ENCODE measurements at places on chromosomes 6 and 20.
A peak's percentile ranks its signal among the peaks of the same experiment; 100 is the strongest.

DNA sequence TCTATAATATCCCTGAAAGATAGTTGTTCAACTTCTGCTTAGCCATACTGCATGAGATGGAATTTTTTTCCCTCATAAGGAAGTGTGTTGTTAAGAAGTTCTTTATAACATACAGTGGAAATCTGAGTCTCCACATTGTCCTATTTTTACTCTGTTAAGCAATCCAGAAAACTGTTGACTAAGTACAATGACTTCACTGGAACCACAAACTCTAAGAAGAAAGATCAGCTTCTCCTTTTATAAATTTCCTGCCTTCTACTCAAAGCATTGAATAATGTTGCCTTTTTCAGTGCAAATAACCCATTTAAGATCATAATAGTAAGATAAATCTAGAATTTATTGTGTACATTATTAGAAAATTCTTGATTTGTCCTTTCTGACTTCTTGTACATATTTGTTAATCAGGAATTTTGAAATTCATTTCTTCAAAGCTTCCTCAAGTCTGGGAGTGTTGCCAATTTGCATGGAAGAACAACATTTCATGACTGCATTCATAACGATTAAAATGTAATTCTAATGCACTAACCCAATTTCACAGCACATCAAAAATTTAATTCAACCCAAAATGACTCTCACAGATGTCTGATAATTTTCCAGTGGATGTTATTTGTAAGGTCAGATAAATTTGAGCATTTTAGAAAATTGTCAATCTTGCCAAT, 45.6 kb upstream of the ANKEF1 start:
- no peak for DNase-seq

GRCh38 chr20:57211908-57212533, 54.4 kb downstream of the BMP7 start:
- DNase-seq, result peak; percentile 41

DNA sequence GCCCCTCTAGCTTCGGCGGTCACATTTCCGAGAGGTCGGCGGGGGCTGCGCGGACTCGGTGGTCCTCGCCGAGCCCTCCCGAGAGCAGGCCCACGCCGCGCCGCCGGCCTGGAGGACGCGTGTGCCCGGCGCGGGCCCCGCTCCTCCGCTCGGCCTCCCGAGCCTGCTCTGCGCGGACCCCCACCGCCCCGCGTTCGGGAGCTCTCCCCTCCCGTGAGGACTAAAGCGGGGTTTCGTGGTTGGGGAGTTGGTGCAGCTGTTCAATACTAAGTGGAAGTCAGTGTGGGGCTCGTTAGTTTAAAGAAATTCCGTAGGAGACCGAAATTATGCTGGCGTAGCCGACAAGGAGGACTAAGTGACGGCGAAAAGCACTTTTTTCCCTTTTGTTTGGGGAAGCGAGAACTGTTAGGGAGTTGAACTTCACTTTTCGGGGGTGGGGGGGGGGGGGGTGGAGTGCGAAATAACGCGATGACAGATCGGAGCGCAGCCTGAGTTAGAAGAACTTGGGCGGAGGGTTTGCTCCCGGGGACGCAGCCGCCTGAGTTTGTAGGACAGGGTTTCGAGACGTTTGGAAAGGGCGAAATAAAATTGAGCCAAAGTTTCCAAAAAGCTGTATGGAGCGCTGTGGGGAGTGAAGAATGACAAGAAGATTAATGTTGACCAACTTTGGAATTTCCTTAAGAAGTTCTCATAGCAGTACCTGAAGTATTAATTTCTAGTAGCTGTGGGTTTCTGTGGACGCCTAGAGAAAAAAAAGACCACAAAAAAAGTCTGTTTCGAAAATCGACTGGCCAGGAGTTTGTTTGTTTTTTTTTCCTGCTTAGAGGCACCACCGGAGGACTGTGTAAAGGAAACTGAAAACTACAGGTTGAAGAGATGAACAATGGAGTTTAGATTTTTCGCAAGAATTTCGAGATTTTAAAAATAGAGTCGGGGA, 1.4 kb downstream of the QKI start:
- peak; percentile 74 for DNase-seq

- DNase-seq, result no peak
Observed at GRCh38 chr6:149109397-149110070, 208.0 kb upstream of the TAB2 start.

DNA sequence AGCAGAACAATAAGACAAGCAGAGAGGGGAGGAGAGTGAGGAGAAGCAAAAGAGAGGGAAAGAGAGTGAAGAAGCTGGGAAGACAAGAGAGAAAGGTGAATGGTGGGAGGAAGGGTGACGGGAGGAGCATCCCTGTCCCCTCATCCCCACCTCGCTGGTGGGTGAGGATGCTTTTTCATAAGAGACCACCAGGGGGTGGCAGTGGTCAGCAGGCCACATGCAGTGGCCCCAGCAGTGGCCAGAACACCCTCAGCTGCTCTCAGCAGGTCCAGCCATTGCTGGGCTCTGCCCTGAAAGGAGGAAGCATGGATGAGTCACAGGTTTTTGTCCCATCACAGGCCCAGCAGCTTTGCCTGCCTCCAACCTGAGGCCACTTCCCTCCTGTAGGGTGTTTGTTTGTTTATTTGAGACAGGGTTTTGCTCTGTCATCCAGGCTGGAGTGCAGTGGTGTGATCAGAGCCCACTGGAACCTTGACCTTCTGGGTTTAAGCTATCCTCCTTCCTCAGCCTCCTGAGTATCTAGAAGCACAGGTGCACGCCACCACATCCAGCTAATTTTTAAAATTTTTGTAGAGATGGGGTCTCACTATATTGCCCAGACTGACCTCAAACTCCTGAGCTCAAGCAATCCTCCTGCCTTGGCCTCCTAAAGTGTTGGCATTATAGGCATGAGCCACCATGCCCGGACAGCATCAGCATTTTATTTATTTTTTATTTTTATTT, 24.0 kb downstream of the FGD2 start:
- peak; percentile 68 for DNase-seq

- peak; percentile 55 for DNase-seq
Observed at GRCh38 chr20:56247954-56248782, at the start of gene MC3R. TSS of gene MC3R (plus strand) at chr20:56248732. CDS start at chr20:56248844, 112 bp downstream.

DNA sequence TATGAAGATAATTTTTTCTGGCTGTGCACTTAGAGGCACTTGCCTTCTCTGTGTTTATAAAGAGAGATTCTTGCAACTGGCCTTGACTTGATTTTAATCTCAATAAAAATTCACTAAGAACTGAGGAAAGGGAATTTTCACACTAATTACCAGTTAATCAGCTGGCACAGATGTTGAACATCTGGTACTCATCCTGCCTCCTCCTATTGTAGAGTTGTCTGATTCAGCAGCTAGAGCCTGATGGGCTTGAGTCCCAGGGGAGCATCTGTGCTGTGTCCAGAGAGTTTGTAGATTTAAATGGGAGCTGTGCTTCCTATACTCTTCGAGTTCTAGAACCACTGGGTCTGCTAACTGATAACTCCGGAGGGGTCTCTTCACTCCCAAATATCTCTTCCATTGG, 284.4 kb upstream of the RNF24 start:
- no peak for DNase-seq

- peak; percentile 61 for DNase-seq
Observed at GRCh38 chr6:113903666-113904330, 46.7 kb downstream of the MARCKS start.

DNA sequence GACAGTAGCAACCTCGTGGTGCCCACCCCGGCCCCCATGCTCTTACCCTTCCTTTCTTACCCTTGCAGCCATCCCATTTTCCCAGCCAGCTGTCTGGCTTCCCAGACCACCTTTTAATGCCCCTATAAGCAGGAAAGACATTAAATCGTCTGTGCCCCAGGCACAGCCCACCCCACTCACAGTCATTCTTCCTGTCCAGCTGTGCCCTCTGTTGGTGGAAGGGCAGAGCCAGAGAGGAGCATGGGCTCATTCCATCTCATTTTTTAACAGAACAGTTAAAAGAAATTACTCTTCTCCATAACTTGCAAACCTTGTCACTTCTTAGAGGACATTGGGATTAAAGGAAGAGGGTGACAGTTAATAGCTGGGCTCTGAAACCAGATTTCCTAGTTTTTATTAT, 240.5 kb downstream of the NRN1 start:
- peak; percentile 41 for DNase-seq

- DNase-seq, result no peak
Observed at GRCh38 chr20:25259788-25260254, 11.9 kb downstream of the PYGB start.

- DNase-seq, result no peak
Observed at GRCh38 chr20:19928328-19929011, 88.7 kb upstream of the NAA20 start.

DNA sequence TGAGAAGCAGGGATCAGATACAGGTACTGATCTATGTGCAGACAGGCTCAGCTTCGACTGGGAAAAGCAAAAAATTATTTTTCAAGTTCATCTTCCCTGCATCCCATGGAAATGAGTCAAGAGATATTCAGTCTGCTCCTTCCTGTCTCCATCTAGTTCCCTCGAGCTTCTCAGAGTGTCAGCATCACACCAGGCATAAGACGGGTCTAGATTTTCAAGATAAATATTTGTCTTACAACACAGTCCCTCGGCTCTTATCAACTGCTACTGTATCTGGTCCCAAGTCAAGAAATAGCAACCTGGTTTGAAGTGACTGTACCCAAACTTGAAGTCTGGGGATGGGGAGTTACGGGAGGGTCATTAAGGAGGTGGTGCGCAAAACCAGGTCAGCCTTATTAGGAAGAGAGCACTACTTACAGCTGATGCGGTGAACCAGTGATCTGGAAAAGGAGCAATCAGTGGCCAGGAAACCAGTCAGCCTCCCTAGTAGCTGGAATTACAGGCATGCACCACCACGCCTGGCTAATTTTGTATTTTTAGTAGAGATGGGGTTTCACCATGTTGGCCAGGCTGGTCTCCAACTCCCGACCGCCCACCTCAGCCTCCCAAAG, 29.7 kb downstream of the ZMYND8 start:
- no peak for DNase-seq

- DNase-seq, result no peak
Observed at GRCh38 chr6:128659878-128660622, 139.7 kb upstream of the PTPRK start.

- no peak for DNase-seq
Observed at GRCh38 chr6:45707176-45707575, 308.5 kb downstream of the CLIC5 start.

DNA sequence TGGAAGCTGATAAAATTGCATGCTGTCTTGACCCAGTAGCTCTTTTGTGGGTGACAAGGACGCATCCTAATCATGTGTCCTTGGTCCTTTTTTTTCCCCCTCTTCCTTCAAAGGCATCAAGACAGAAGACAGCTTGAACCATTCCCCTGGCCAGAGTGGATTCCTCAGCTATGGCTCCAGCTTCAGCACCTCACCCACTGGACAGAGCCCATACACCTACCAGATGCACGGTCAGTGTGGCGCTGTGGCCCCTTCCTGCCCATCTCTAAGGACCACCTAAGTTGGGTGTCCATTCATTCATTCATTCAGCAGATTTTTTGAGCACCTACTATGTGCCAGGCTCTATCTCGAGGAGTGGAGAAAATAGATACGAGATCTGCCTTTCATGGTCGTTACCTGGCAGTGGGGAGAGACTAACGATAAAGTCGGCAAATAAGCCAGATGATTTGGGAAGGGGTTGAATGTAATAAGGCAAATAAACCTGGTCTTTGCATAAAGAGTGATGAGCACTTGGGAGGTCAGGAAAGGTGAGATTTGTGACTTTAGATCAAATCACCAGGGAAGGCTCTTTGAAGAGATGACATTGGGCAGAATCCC, 121.5 kb downstream of the EYA2 start:
- DNase-seq, result no peak

DNA sequence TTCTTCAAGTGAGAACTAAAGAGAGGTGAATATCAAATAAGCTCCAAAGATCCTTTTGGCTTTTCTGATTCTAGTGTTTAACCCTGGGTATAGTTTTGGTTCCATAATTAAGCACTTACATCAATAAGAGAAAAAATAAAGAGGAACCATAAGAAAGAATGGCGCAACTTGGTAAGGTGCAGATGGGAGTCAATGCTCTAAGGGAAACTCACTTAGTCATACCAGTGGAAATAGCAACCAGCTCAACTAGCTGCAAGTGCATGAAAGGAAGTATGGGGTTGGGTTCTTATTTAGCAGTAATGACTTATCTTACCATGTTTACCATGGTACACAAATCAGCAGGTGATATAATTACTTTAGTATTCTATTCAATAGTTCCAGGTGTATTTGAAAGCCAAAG, 296.5 kb upstream of the RUNX2 start:
- peak; percentile 38 for DNase-seq

GRCh38 chr20:39789411-39789810, 827.3 kb downstream of the DHX35 start:
- no peak for DNase-seq

- no peak for DNase-seq
Observed at GRCh38 chr20:45098103-45098773, 2.7 kb downstream of the KCNS1 start.

GRCh38 chr6:3356824-3357420, 98.2 kb downstream of the PSMG4 start:
- peak; percentile 31 for DNase-seq

- DNase-seq, result no peak
Observed at GRCh38 chr20:24366336-24367004, 103.0 kb upstream of the SYNDIG1 start.

DNA sequence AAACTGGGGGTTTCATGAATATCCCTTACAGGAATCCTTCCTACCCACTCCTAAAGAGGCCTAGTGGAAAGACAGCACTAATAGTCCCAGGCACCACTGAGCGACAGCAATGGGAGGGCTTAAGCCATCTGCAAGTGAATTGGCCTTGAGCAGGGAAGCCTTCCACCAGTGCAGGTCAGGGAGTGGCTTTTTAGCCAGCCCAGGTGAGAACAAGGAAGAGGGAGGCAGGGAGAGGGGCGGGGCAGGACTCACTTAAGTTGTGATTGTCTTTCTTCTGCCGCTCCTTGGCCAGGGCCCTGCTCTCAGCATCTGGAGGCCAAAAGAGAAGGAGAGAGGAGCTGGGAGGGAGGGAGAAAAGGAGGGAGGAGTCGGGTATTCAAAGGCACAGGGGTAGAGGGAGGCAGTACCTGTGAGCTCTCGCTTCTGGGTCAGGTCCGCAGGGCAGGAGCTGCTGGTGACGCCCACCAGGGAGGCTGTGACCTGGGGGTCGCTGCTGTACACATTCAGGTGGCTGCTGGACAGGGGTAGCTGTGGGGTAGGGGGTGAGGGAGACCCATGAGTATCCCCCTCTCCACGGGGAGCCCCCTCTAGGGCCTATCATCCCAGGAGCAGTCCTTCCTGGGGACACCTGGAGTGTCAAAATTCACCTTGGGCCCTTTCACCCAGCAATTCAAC, 47.8 kb downstream of the TFEB start:
- no peak for DNase-seq

GRCh38 chr6:144769142-144769541, 484.0 kb downstream of the UTRN start:
- peak; percentile 98 for DNase-seq

DNA sequence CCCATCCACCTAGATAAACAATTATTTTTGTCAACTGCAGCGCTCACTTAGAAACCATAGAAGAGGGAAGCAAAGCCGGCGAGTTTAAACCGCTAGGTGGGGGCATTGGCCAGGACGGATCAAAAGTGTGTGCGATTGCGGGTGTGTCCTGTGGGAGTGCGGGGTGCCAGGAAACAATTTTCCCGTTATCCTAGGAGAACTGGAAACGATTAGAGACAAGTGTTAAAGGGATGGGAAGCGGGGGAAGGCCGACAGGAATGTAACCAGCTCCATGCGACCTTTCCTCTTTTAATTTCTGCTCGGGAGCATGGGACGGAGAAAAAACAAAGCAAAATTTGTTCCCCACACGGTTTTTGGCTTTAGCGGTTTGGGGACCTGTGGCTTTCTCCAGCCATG, 2.8 kb upstream of the HTR1B start:
- peak; percentile 25 for DNase-seq
